Fibroblast of villous mesenchyme (primary cell): ENCODE measurements at places on chromosomes 3 and 15.

DNA sequence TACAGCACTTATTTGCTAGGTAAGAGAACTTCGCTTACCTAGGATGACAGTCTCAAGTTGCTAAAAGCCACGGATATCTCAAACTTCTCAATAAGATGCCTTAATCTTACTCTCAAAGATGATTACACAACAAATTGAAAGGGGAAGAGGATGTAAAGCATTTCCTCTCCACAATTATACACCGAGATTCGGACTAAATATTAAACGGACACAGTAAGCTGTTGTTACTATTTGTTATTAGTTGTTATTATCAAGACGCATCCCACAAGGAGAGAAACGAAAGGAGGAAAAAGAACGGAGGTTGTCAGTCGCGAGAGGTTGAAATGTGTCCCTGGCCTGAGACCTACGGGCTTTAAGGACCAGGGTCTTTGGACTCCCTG, 660 bp downstream of the ZNF106 start:
- DNase-seq, result peak; percentile 35

DNA sequence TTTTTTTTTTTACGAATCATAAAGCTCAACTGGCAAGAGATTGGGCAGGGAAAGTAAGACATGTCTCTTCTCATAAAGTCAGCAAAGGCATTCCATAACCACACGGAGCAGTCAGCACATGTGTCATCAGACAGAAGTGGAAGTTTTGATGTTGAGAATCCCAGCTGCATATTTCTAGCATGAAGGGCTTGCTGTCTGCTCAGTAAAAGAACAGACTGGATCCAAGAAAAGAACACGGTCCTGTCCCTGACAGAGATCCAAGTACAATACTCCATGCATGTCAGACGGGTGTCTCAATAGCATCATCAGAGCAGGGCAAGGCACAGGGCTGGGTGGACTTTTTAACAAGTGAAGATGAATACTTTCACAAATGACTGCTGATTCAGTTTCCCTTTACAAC, 38.2 kb downstream of the ABI3BP start:
- DNase-seq, result peak; percentile 76

DNA sequence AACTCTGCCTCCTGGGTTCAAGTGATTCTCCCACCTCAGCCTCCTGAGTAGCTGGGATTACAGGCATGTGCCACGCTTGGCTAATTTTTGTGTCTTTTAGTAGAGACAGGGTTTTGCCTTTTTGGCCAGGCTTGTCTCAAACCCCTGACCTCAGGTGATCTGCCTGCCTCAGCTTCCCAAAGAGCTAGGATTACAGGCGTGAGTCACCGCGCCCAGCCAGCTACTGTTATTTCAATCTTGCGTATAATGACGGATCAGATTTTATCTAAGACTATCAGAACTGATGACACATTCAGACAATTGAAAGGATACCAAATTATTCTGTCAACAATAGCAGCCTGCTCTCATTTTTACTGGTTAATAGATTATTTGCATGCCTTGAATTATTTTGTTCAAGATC, 612.2 kb downstream of the ZIC1 start:
- no peak for DNase-seq

GRCh38 chr3:46656778-46657556, 36.5 kb downstream of the ALS2CL start:
- no peak for DNase-seq

DNA sequence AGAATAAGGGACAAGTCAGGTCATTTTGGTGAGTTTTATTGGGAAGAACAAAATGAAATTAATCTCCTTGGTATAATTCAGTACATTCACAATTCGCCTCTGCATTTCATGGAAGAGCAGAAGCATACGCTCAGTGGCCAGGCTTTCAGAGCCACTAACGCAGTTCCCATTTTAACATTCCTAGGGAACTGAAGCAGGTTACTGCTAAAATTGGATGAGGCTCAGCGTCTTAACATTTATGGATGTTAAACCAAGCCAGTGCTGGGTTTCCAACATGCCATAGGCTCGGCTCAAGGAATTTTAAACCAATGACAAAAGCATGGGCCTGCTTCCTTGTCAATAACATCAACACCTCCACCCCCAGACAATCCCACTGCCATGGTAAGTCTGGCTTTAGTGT, 172.7 kb upstream of the PRICKLE2 start:
- DNase-seq, result no peak

DNA sequence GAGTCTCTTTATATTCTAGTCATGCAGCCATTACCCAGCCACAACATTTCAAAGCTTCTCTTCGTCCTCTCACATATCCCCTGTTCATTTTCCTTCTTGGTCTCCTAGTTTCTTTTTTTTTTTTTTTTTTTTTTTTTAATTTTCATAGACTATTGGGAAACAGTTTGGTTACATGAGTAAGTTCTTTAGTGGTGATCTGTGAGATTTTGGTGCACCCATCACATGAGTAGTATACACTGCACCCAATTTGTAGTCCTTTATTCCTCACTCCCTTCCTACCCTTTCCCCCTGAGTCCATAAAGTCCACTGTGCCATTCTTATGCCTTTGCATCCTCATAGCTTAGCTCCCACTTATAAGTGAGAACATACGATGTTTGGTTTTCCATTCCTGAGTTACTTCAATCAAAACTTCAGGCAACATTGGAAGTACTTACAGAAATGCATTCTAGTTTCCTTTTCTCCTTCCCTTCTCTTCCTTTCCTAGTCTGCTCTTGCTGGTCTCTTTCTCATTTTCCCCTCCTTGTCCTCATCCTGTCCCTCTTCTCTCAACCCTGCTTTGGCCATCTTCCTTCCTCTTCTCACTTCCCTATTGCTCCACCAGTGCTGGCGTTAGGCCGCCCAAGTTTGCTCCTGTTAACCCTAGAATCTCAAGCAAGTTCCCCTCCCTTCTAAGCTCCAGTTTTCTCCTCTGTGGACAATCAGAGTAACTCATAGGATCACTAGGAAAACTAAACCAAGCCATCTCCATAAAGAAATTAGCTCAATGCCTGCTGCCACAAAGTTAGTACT, 4.8 kb downstream of the ATP8B4 start:
- no peak for DNase-seq

- no peak for DNase-seq
Measured at GRCh38 chr15:95252404-95252803, 1021.0 kb downstream of the MCTP2 start.
